ENCODE measurements at places on chromosomes 1 and 21. TPM values are rescaled to one million over a fixed set of nuclear protein-coding genes. Genes with fewer than 3 reads are reported as not detected.

DNA sequence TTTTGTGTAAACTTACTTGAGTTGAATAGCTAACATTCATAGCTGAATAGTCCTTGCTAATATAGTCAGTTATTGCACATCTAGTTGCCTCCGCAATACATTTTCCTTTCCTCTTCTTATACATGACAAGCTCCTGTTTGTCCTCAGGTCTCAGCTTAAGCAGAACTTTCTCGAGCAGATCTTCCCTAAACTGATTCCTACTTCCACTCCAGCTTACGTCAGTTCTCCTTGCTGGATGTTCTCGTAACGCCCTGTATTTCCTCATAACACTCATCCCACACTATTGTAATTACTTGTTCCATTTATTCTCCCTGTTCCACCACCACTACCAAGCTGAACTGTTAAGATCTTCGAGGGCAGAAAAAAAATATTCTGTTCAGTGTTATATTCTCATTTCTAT, 15.1 kb upstream of the OMA1 start:
- DNase-seq, result no peak

DNA sequence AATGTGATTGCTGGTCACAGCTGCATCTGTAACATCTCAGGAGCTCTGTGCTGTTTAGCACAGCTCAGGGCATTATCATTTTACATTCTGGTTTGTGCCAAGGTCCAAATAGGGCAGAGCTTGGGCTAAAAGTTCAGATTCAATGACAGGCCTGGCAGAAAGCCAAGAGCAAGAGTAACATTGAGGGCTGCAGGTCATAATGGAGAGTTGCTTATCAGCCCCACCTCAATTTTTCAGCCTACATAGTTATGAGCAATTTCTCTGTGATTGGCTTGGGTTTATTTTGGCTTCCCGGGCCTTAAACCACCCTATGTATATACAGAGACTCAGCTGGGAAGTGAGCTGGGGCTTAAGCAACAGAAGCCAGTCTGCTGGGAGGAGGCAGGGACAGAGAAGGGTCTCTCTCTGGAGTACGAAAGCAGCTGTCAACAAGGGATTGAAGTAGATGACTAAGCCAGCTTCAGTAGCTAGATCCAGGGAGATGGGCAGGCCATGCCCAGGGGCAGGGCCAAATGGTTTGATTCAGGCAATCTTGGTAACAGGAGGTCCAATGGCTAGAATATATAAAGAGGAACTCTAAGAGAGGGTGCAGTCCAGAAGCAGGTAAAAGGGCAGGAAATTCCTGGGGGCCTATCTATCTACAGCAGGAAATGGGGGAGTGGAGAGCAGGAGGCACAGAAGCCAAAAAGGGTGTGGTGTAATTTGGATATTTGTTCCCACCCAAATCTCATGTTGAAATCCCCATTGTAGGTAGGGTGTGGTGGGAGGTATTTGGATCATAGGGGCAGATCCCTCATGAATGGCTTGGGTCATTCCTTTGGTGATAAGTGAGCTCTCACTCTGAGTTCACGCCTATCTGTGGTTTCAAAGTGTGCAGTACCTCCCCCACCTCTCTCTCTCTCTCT, 49.0 kb downstream of the BRINP2 start:
- DNase-seq, result no peak

- DNase-seq, result no peak
These were observed 30.3 kb upstream of the TRAPPC10 start for GRCh38 chr21:43981871-43982210.

DNA sequence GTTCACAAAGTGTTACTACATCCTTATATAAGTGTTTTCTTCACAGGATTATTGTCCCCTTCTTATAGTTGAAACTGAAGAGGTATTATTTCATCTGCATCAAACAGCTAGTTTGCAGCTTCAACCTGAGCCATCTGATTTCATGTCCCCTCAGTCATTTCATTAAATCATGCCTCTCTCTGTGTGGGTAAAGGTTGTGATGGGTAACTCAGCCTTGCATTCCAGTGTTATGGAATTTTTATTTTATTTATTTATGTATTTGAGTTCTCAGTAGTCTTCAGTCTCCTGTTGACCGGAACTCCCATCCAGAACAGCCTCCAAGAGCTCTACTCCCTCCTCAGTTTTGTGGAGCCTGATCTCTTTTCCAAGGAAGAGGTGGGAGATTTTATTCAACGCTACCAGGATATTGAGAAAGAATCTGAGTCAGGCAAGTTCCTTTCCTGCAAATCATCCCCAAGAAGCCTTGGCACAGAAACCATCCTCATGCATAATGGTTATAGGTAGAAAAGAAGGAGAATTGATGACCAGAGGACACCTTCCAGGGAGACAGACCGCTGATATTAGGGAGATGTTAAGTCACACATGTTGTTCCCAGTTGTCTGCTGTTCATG, 21.8 kb downstream of the CHD1L start:
- no peak for DNase-seq

DNA sequence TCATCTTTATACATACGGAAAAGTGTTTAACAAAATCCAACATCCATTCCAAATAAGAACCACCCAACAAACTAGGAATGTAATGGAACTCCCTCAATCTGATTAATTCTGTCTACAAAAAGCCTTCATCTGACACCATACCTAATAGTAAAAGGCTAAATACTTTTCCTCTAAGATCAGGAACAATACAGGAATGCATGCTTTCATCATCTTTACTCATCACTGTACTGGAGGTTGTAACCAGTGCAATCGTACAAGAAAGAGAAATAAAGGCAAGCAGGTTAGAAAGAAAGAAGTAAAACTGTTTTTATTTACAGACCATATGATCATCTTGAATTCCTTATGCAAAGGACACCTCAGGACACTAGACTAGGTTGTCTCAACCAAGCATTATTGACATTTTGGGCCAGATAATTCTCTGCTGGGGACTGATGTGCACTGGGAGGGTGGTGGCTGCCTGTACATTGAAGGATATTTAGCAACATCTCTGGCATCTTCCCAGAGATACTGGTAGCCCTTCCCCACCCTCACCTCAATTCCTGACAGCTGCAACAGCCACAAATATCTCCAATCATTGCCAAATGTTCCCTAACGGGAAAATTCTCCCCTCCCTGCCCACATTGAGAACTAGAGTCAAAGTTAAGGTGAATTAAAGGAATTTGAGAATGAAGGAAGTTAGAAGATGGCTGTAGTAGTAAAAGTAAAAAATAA, 30.6 kb upstream of the INSL5 start:
- no peak for DNase-seq

DNA sequence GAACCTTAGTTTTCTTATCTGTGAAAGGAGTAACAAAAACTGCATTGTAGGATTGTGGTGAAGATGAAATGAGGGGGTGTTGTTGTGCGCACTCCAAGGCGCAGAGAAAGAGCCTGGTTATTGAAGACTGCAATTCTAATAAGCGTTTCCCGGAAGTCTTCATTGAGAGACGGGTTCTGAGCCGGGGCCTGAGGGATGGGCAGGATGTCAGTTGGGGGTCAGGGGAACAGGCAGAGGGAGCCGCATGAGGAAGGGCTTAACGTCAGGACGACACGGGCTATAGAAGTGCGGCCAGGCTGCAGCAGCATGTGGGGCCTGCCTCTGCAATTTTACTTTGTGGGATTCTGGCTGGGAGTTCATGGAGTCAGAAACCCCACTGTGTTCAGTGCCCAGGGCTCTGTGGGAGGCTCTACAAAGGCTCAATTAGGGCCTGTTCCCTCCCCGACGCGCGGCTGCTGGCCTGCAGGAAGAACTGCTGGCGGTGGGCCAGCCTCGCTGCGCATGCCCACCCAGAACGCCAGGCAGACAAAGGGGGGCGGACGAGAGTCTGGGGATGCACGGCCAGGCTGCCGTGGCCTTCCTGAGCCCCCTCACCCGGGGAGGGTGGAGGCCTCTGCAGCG, 20.7 kb downstream of the TRIM62 start:
- peak; percentile 56 for DNase-seq

DNA sequence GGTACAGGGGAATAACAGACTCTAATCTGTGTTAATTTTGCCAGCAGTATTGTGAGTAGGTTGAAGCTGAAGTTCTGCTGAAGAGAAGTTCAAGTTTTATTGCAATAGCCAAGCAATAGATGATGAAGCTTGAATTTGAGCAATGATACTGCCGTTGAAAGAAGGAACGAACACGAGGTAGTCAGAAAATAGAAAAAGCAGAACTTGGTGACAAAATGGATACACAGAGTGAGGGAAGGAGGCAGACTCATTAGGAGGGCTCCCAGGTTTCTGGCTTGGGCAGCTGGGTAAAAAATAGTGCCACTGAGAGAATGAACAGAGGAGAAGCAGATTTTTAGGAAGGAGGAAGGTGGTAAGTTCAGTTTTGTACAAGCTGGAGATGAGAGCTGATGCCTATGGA, 22.3 kb upstream of the AGO1 start:
- DNase-seq, result no peak

- DNase-seq, result no peak
These were observed 195.2 kb downstream of the GABPA start for GRCh38 chr21:25929856-25930520.

GRCh38 chr1:215600867-215601266, 33.8 kb downstream of the KCTD3 start:
- no peak for DNase-seq

DNA sequence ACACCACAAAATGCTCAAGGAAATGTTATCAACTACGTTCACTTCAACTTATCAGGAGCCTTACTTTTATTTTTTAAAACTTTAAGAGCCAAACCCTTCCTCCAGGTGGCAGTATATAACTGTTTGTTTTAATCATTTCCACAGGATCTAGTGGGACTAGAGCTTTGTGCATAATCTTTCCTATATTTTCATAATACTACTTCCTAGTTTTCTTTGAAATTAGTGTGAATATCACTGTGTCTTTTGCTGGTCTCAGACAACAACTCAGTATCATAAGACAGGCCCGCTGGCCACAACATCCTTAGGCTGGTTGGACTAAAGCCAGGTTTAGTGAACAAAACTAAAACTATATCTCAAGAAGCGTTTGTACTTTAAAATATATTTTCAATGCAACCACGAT, 145.5 kb downstream of the TIAM1 start:
- no peak for DNase-seq

GRCh38 chr1:115729756-115730155, 38.8 kb downstream of the CASQ2 start:
- DNase-seq, result no peak

- DNase-seq, result no peak
These were observed 259.3 kb upstream of the AJAP1 start for GRCh38 chr1:4395158-4395557.

GRCh38 chr1:55287723-55288122, 72.6 kb upstream of the USP24 start:
- no peak for DNase-seq

GRCh38 chr1:61125263-61125662, 42.9 kb downstream of the NFIA start:
- no peak for DNase-seq

GRCh38 chr1:28087614-28088167, 719 bp downstream of the EYA3 start:
- DNase-seq, result no peak

Gene PGBD5
- 19.7 TPM for total RNA-seq

Gene ERVH48-1
- not detected for total RNA-seq

Gene ZMYND12
- total RNA-seq, result 0.68 TPM

Gene DNAJC16
- 21.5 TPM for total RNA-seq

Gene F13B
- total RNA-seq, result not detected

Gene YRDC
- 17.0 TPM for total RNA-seq

Gene MSH4
- total RNA-seq, result 0.56 TPM

Gene DTL
- total RNA-seq, result 82.4 TPM

Gene PROX1
- 14.3 TPM for total RNA-seq

Measured in neural crest cell (in vitro differentiated cells).